Activated T-cell treated with anti-CD3 and anti-CD28 coated beads for 48 hours (primary cell): ENCODE measurements at places on chromosomes 2 and 18.

- DNase-seq = no peak
Measured at GRCh38 chr2:53575721-53576124, 191.9 kb upstream of the CHAC2 start.

- no peak for DNase-seq
Measured at GRCh38 chr2:172242961-172243360, 140.3 kb upstream of the DLX2 start.

GRCh38 chr2:201447086-201447485 is 4.2 kb downstream of the TRAK2 start:
- DNase-seq = no peak

DNA sequence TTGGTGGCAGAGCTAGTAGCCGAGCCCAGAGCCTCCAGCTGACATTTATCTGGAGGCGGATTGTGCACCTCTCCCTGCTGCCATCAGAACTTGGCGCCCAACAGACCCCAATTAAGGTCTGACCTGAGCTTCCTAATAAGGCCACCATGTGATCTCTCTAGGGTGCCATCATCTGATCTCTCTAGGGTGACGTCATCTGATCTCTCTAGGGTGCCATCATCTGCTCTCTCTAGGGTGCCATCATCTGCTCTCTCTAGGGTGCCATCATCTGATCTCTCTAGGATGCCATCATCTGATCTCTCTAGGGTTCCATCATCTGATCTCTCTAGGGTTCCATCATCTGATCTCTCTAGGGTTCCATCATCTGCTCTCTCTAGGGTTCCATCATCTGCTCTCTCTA is 6.2 kb downstream of the KCNF1 start:
- DNase-seq = no peak

- no peak for DNase-seq
Measured at GRCh38 chr2:98555696-98556095, 52.6 kb downstream of the COA5 start.

DNA sequence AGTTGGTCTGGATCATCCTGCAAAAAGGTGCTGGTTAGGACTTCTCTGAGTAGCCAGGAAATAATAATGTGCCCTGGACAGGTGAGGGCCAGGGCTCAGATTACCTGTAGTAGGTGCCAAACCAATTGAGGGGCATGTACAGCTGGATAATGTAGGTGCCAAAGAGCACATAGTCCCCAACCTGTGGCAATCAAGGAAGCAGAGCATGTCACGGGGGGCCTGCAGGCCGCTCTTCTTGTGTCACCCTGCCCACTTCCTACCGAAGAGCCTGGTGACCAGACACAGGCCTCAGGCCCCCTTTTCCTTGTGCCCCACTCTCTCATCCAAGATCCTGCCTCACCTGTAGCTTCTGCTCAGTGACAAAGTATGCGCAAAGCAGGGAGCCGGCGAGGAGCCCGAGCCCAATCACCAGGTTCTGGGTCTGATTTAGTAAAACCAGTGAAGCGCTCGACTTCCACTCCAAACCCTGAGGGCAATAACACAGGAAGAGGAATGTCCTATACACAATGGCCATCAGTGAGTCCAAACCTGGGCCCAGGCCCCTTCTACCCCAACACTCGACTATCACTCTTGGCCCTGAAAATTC is 5.2 kb downstream of the ABCB6 start:
- DNase-seq = no peak

- no peak for DNase-seq
Measured at GRCh38 chr18:52452427-52452826, 112.4 kb downstream of the DCC start.

DNA sequence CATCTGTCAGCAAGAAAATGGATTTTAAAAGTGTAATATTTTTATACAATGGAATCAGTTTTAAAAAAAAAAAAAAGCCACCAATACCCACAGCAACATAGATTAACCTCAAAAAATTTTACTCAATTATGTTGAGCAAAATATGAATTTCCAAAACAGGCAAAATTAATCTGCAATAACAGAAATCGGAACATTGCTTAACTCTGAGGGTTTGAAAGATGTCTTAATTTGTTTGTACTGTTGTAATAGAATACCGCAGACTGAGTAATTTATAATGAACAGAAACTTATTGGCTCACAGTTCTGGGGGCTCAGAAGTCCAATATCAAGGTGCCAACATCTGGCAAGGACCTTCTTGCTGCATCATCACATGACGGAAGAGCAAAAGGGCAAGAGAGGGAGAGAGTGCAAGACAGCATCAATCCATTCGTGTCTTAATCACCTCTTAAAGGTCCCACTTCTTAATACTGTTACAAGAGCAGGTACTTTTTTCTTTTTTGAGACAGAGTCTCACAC is 31.8 kb upstream of the TNFAIP6 start:
- no peak for DNase-seq

- DNase-seq = no peak
Measured at GRCh38 chr2:12718015-12718671, 1.4 kb downstream of the TRIB2 start.

DNA sequence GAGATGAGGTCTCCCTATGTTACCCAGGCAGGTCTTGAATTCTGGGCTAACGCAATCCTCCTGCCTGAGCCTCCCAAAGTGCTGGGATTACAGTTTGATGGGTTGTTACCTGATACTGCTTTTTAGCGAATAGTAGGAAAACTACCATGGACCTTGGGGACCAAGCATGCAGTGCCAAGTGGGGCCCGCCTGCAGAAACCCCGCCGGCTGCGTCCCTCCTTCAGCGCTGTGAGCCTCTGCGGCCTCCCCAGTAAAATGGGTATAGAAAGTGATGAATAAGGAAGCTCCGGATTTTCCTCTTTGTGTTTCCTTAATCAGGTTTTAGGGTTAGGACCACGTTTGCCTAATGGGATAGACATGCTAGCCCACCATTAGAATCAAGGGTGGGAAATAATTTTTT is 30.4 kb downstream of the RAMP1 start:
- no peak for DNase-seq

- DNase-seq = no peak
Measured at GRCh38 chr2:62034715-62035114, 129.2 kb downstream of the COMMD1 start.

DNA sequence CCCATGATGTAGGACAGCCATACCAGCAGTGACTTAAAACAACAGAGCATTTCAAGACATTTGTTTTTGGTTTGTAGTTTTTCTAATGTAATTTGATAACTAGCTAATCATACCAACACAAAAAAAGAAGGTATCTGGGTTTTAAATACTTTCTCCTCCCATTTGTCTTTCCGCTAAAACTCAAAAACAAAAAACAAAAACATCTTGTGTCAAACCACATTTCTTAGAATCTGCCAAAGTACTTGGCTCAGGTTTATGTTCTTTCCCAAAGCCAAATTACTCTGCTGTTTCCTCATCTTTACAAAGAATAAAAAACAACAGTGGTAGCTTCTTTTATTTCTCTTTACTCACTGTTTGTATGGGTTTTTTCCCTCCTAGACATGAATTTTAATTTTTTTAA is 71.5 kb downstream of the GREB1L start:
- DNase-seq = no peak

- DNase-seq = peak; percentile 13
Measured at GRCh38 chr2:7773362-7774360, 856.4 kb downstream of the RNF144A start.

GRCh38 chr2:240480834-240481623 is 45.6 kb downstream of the GPC1 start:
- no peak for DNase-seq

GRCh38 chr2:24163186-24163585 is 11.7 kb upstream of the FAM228A start:
- DNase-seq = no peak
